ENCODE measurements at places on chromosomes 2 and 18. TPM values are rescaled to one million over a fixed set of nuclear protein-coding genes. Genes with fewer than 3 reads are reported as not detected.

The ICA1L gene
- 35.7 TPM for total RNA-seq

- no peaks in the 10 kb centered on the region for H3K36me3 ChIP-seq
- H3K27me3 ChIP-seq: no peaks in the 10 kb centered on the region
- no peak overlapping the region for H3K4me3 ChIP-seq
- DNase-seq: no peak
- no peaks in the 10 kb centered on the region for H3K4me1 ChIP-seq
Observed at GRCh38 chr2:110748489-110748867, 16.1 kb downstream of the ACOXL start.

- no peak overlapping the region for H3K27ac ChIP-seq
- DNase-seq: no peak
- H3K36me3 ChIP-seq: no peaks in the 10 kb centered on the region
- H3K4me1 ChIP-seq: no peaks in the 10 kb centered on the region
- no peaks in the 10 kb centered on the region for H3K27me3 ChIP-seq
Observed at GRCh38 chr2:192886636-192887035, 691.9 kb upstream of the TMEFF2 start.

DNA sequence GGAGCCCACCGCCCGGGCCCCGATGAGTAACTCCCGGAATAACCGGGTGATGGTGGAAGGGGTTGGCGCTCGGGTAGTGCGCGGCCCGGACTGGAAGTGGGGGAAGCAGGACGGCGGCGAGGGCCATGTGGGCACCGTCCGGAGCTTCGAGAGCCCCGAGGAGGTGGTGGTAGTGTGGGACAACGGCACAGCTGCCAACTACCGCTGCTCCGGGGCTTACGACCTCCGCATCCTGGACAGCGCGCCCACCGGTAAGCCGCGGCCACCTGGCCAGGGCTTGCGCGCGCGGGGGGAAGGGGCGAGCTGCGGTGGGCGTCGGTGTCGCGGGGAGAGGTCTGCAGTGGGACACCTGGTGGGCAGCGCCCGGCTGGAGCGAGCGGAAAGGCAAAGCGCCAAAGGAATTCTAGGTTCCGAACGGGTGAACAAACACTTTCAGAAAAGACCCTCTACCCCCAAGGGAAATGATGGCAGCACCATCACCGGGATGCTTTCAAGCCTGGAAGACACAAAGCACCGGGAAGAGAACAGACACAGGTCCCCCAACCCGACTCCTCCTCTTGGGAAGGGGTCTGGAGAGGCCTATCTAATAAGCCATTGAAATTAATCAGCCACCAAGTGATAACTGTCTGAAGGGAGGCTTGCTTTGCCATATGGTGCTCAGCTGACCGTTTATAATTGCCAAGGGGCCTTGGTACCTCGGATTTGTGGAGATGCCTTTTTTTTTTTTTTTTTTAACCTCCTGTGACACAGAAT is 1.1 kb downstream of the MIB1 start:
- H3K4me1 ChIP-seq: peaks cover 34% of the 10 kb centered on the region
- no peaks in the 10 kb centered on the region for H3K36me3 ChIP-seq
- no peaks in the 10 kb centered on the region for H3K27me3 ChIP-seq
- peak; percentile 34 for DNase-seq
- H3K4me3 ChIP-seq: peak overlapping the region; percentile 97

DNA sequence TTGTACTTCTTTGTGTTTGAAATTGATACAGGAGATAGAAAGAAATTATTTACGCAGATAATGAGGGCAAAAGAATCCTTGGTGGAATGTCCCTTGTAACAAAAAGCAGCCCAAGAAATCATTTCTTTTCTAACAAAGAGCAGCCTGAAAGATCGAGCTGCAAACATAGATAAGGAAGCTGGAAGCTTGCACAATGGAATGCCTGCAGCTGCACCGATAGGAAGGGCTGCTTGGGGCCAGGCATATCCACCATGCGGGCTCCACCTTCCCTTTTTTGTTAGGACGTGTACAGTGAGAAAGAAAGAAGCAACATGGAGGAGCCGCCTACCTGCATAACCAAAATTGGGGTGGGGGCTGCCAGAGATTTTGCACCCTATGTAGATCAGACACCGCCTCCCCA is 568.7 kb downstream of the METTL4 start:
- DNase-seq: no peak
- no peak overlapping the region for H3K4me3 ChIP-seq
- H3K36me3 ChIP-seq: no peaks in the 10 kb centered on the region
- H3K4me1 ChIP-seq: no peaks in the 10 kb centered on the region
